ENCODE measurements at places on chromosomes 3 and 15.

GRCh38 chr3:113055201-113055600 lies 64.4 kb downstream of the GTPBP8 start:
- no peak for DNase-seq

- no peak for DNase-seq
Observed at GRCh38 chr15:83574345-83574744, 79.6 kb upstream of the ADAMTSL3 start.

DNA sequence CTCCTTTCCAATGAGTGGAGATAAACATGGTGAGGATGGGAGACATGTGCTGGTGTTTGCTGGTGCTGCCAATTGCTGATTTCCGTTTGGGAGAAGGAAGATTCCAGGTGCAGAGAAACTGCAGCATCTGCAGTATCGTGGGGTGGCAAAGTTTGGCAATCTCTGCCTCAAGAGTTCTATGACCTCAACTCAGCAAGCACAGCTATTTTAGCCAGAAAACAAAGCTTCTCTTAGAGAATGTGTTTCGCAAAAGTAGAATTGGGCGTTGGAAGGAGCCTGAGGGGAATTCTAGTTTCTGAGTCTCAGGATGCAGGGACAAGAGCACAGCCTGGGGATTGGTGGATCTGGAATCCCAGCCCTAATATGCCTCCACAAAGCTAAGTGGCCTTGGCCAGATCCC lies 18.2 kb upstream of the SHC4 start:
- no peak for DNase-seq

DNA sequence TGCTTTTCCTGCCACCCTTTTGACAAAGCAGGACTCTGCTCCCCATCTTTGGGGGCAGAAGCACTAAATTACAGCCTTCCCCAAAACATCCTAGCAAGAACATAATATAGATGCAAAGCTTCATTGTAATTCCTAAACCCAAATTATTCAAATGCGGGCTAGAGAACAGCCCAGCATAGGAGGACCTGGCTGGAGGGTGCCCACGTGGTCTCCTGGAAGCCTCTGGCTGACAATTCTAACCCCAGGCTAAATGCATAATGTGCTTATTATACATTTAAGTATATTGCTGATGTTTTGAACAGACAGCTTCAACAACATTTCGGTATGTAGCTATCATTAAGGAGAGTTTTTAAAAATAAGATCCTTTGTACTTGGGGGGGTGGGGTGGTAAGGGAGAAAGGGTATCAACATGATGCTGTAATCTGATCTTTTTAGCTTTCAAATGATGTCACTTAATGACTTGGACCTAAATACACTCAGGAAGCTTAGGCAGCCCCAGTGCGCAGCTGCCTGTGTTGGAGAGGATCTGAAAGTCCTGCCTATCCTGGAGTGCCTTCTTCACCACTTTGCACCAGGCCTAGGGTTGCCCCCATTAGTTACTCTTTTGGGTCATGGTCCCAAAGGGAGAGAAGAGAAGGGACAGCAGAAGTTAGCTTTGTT lies 57.2 kb upstream of the USP3 start:
- no peak for DNase-seq

- no peak for DNase-seq
Observed at GRCh38 chr3:6351752-6352151, 509.2 kb upstream of the GRM7 start.

DNA sequence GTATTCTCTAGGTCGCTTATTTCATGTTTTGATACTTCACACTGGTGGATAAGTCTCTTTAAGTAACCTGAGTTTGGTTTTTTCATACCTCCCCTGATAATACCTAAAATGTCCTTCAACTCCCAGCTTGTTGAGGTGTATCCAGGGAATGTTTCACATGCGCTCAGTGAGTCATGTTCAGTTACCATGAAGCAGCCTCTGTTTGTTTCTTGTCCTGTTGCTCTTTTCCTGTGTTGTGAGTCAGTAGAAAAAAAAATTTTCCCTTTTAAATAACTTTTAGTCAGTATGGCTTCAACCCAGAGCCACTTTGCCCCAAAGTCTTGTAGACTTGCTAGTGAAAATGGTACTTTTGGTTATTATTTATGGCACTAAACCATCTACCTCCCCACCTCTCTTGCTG lies 278.4 kb upstream of the ZPLD1 start:
- DNase-seq: no peak

DNA sequence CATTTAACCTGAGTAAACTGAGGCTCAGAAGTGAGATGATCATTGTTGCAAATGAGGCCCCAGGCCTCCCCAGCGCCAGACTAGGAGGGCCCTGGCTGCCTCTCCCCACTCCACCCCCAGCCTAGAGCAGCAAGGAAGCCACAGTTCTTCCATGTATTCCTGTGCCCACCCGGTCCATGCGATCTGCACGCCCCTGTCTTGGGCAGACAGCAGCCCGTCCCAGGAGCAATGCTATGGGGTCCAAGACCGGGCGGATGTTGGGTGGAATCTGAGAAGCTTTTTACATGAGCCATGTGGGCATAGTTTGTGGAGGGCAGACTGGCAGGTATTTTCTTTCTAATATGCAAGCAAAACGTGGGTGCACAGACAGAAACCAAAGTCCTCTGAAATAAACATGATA lies 15.1 kb downstream of the SH2D7 start:
- DNase-seq: no peak

DNA sequence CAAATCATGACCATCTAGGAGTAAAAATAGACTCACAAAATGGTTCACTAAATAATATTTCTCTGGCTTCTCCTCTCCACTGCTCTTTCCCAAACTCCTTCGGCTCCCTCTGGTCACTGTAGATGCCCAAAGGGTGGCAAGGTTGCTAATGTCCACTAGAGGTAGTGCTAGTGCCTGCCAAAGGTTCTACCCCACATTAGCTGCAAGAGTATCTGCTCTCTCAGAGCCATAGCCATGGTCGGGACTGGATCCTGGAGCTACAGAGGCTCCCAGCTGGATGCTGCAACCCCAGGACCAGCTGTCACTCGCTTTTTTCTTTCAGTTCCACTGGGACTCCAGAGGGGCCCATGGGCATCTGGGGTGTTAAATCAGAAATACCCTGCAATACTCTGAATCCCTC lies 8.5 kb downstream of the HTR3D start:
- DNase-seq: no peak

GRCh38 chr3:186678604-186679003 lies 12.8 kb downstream of the HRG start:
- no peak for DNase-seq

DNA sequence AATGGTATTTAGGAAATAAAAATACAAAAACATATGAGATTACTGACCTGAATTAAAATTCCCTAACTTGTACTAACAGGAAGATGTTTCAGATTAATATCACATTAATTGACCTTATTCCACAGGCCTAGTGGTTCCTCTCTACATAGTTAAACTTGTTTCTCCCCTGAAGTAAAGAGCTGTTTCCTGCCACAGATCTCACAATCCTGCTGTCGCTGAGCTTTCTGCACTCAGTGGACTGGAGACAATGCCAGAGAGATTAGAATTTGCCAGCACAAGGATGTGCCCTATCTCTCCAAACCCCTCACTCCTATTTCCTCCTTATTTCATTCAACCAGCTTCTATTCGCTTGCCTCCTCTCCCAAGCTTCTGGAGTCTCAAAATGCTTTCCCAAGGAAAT lies 130.6 kb downstream of the CTNNB1 start:
- DNase-seq: no peak

DNA sequence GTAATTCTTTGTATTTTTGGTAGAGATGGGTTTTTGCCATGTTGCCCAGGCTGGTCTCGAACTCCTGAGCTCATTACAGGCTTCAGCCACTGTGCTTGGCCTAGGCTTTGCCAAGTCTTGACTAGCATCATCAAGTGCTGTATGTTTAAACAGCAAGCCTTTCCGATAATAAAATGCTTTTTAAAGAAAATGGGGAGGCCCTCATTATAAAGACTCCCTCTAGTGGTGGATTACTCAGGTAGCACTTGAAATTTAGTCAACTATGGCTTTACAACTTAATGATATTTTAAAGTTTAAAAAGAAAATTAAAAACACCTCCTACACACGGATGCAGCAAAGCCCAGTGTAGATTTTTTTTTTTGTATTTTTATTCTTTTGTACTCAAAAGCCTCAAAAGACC lies 213.6 kb downstream of the GAP43 start:
- DNase-seq: no peak

DNA sequence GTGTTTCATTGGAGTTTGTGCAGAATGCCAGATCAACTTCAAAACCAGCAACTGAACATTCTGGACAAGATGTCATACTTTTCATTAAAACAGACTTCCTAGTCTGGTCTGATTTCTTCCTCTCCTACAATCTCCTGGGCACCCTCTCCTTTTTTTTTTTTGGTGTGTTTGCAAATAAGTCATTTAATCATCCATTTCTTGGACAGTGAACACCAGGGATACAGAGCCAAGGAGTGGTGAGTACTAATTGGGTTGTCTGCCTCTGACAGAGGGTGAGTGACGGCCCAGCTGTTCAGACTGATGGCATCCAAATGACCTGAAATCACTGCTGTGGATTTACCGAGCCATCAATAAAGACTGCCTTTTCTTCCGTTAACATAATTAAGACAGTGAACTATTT lies 158.0 kb downstream of the STT3B start:
- DNase-seq: no peak

- no peak for DNase-seq
Observed at GRCh38 chr3:46298871-46299607, 54.9 kb upstream of the CCR2 start.

GRCh38 chr15:71187078-71187477 lies 71.8 kb downstream of the THSD4 start:
- no peak for DNase-seq

DNA sequence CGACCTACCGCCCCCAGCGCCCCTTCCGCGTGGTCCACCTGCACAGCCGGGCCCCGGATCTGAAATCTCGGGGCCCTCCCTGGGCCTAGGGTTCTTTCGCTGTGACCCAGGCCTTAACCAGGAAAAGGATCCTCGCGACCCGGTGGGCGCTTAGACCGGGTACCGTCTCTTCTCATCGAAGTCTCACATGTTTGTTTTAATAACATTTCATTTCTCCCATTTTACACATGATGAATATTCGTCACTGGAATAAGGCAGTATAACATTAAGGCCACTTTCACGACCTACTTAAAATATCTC lies 277 bp upstream of the DALRD3 start:
- no peak for DNase-seq

- DNase-seq: no peak
Observed at GRCh38 chr3:143795874-143796273, 52.4 kb downstream of the SLC9A9 start.
